Keratinocyte (primary cell): ENCODE measurements at places on chromosomes 13 and 19.

DNA sequence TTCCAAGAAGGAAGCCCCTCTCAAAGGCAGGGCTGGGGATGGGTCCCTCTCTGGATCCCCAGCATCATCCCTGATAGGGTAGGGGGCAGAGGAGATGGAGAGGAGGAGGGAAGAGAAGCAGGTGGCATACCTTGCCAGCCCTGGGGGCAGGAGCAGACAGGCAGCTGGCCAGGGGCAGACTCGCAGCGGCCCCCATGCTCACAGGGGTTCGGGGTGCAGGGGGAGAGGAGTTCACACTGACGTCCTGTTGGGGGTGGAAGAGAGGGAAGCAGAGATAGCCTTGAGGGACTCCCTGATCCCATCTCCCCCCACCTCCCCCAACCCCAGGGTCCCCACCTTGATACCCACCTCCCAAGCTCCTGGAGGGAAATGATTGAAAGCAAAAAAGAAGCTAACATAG, 16.0 kb downstream of the NOTCH3 start:
- no peak for DNase-seq

- no peak for DNase-seq
These were observed 91.2 kb downstream of the KATNAL1 start for GRCh38 chr13:30216111-30216510.

GRCh38 chr13:93945621-93946020, 533.9 kb downstream of the DCT start:
- no peak for DNase-seq

DNA sequence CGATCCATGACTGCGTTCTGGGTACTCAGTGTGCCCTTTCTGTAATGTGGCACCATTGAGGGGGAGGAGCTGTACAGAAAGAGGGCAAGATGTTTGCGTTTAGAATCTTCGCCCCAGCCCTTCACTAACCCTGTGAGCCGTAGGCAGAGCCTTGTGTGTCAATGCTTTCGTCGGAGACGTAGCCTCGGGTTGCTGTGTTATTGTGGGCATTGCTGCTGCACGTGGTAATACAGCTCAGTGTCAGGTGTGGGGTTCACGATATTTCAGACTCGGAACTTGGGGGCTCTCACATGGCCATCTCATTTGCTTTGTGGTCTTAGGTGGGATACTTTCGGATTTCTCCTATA, 6.1 kb downstream of the RPS9 start:
- no peak for DNase-seq

GRCh38 chr19:49951806-49952478, 9.0 kb downstream of the SIGLEC11 start:
- DNase-seq = no peak

- DNase-seq = no peak
These were observed 4.9 kb downstream of the ZNF266 start for GRCh38 chr19:9430444-9430843.

- no peak for DNase-seq
These were observed 44.1 kb downstream of the CCNE1 start for GRCh38 chr19:29855741-29856500.

DNA sequence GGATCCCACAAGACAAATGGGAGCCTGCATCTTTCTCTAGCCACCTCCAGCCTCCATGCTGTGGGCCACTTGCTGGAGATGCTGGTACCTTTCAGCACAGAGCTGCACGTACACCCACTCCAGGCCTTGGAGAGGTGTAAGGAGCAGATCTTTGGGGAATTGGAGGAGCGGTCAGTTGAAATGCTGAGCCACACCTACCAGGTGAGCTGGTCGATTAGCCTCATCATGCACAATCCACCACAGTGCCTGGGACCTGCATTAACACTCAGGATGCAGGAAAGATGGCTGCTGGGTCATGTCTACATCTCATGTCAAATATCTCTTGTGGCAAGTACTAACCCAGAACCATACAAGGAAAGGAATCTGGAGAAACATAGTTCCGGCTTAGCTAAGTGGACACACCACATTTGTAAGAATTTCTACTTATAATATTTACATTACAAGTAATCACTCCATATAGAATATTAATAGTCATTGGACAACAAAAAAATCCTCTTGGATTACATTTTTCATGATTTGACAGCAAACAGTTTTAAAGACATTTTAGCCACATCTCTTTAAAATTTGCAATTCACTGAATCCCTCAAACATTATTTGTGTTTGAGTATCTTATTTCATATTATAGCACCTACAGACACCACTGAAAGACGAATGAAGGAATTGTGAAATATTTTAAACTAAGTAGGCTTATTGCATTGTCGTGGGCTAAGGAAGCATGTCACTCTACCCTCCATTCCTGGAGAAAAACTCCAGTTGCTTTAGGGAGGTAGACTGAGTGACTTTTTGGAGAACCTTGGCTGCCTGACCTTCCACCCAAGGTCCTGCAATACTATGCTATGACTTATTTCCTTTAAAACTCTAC, 21.8 kb upstream of the MBNL2 start:
- DNase-seq = no peak

DNA sequence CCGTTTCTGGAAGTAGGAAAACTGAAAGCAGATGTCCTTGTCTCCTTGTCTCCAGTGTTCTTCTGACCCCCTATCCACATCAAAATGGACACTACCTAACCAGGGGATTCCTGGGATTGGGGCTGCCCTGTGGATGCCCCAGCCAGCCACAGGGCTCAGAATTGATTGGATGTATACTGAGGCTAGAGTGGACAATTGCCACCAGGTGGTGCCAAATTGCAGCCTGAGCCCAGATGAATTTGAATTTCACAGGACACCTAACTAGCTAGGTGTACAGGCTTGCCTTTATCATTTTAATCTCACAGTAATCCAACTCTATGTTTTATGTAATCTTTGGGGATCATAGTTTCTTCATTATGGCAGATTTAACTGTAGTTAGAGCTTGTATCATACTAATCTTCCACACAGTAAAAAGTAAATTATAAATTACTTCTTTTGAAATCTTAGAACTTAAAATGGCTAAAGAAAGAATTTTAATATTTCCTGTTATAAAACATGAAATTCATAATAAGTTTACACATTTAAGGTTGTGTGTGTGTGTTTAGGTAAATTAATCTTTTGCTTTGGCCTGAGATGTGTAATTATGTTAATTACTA, 58.0 kb downstream of the PIBF1 start:
- no peak for DNase-seq
